Tibial nerve (tissue), 4 donors: ENCODE measurements at places on chromosomes 3 and 15. TPM values are rescaled to one million over a fixed set of nuclear protein-coding genes. Genes with fewer than 3 reads are reported as not detected.

The APOD gene
- 7,779 TPM for total RNA-seq

DNA sequence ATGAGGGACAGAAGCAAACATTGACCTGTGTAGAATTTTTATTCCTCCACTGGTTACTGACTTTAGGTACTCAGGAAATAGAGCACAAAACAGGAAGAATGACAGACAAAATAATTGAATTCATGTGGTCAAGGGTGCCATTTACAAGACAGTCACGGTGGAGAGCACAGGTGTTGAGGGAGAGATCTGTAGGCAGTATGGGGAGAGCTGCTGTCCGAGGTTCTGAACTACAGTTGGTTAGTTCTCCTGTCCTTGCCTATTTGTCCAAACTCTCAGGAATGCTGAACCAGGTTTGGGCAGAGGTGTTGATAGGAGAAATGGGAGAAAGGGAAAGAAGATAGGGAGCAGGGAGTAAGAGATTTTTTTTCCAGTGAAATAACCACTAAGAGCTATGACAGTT is 178.5 kb upstream of the ZBTB20 start:
- H3K27me3 ChIP-seq = no peaks in the 10 kb centered on the region
- DNase-seq = no peak
- no peaks in the 10 kb centered on the region for H3K36me3 ChIP-seq
- H3K4me1 ChIP-seq = no peaks in the 10 kb centered on the region
- H3K27ac ChIP-seq = no peak overlapping the region

The ZBED2 gene
- total RNA-seq = not detected

GRCh38 chr3:16614033-16615031 is 9.1 kb upstream of the DAZL start:
- no peaks in the 10 kb centered on the region for H3K27me3 ChIP-seq
- no peak for DNase-seq
- no peaks in the 10 kb centered on the region for H3K36me3 ChIP-seq
- no peak overlapping the region for H3K4me3 ChIP-seq

The USP50 gene
- not detected for total RNA-seq

The DAG1 gene
- total RNA-seq = 125 TPM

The SST gene
- total RNA-seq = not detected

DNA sequence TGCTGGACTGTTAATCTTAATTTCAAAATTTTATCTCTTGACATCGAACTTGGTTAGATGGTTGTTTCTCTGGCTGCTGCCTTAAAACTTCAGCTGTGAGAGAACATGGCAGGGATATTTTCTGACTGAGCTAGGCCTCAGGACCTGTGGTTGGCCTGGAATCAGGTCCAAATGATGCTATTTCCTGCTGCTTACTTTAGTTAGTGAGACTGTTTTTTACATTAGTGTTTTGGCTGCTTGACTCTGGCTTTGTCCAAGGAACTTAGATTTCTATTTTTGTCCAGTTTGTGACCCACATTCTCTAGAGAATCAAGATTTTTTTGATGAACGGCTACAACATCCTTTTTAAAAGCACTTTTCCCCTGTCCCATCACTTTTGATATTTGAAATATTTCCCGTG is 497.9 kb upstream of the SGO1 start:
- H3K27me3 ChIP-seq = no peaks in the 10 kb centered on the region
- DNase-seq = no peak
- no peaks in the 10 kb centered on the region for H3K4me1 ChIP-seq
- no peaks in the 10 kb centered on the region for H3K36me3 ChIP-seq

GRCh38 chr3:125406070-125406469 is 30.9 kb upstream of the ZNF148 start:
- no peaks in the 10 kb centered on the region for H3K27me3 ChIP-seq
- no peaks in the 10 kb centered on the region for H3K4me1 ChIP-seq
- DNase-seq = no peak
- no peak overlapping the region for H3K4me3 ChIP-seq

DNA sequence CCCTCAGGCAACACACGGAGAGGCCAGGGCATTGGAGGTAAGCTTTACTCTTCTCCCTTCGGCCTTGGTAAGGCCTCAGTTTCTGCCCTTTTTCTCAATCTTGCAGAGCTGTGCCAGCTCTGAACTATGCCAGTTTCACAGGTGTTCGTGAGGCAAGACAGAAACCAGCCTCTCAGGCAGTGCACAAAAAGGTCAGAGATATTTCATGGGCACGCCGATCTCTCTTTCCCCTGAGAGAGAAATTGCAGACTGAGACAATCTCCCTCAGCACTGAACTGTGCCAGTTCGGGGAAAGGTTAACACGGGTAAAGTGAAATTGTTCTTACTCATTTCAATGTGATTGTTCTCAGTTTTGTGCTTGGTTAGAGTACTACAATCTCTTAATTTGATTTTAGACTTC is 88.5 kb downstream of the GMNC start:
- no peak overlapping the region for H3K27ac ChIP-seq
- no peaks in the 10 kb centered on the region for H3K4me1 ChIP-seq
- no peak for DNase-seq
- H3K27me3 ChIP-seq = no peaks in the 10 kb centered on the region
- H3K36me3 ChIP-seq = no peaks in the 10 kb centered on the region

The TNNC1 gene
- 480 TPM for total RNA-seq

The SCN11A gene
- total RNA-seq = 0.30 TPM

GRCh38 chr3:99126316-99126715 is 224.8 kb upstream of the DCBLD2 start:
- H3K4me1 ChIP-seq = no peaks in the 10 kb centered on the region
- H3K4me3 ChIP-seq = no peak overlapping the region
- no peaks in the 10 kb centered on the region for H3K36me3 ChIP-seq
- H3K27ac ChIP-seq = no peak overlapping the region
- H3K27me3 ChIP-seq = no peaks in the 10 kb centered on the region
- no peak for DNase-seq

DNA sequence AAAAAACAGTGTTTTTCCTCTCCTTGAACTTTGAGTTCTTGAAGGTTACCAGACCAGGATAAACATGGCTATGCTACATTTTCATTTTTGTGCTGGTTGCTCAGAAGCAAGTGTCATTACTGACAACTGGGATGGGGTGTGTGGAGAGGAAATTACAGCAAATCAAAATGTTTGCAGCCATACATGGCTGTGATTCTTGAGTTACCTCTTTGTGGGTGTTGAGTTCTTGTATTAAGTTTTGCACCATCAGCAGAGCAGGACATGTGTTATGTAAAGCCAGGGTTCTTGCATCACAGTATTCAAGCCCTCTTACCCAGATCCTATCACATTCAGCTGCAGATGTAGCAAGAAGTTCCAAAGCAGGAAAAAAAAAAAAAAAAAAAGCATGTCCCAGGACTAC is 53.9 kb upstream of the ATOSA start:
- H3K27me3 ChIP-seq = no peaks in the 10 kb centered on the region
- DNase-seq = no peak
- no peaks in the 10 kb centered on the region for H3K4me1 ChIP-seq
- no peaks in the 10 kb centered on the region for H3K36me3 ChIP-seq
- no peak overlapping the region for H3K27ac ChIP-seq

The TNFAIP8L3 gene
- total RNA-seq = 9.0 TPM

DNA sequence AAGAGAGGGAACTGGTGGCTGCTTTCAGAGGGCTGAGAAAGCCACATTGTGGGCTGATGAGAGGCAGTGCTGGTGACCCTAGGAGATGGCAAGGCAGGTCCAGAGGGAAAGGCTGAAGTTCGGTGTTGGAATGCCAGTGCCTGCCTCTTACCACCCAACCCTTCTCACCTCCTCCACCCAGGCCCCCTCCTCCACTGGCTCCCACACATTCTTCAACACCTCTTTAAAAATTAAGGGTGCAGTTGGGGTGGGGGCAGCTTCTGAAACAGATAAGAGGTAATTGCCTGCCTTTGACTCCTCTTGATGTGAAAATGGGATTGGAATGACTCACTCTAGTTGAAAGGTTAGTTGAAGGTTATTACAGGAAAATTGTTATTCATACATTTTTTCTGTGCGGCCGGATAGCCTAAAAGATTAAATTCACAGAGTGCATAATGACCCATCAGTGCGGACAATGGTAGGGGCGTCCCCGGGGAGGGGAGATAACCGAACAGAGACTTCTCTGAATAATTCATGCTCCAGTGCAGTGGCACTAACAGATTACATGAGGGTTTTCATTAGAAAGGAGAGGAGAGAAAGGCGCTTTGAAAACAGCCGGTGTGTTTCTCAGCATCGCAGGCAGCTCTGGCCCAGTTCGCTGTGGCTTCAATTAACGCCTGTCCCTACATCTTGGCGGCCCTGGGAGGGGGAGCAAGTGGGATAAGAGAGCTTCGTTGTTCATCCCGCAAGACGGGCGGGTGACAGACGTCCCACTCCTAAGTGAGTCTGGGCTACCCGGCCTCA is 212.4 kb downstream of the TLE3 start:
- H3K27me3 ChIP-seq = no peaks in the 10 kb centered on the region
- no peak for DNase-seq
- H3K4me1 ChIP-seq = no peaks in the 10 kb centered on the region
- H3K27ac ChIP-seq = no peak overlapping the region

The RHOV gene
- total RNA-seq = 0.60 TPM

The LNP1 gene
- total RNA-seq = 5.7 TPM

- no peaks in the 10 kb centered on the region for H3K4me1 ChIP-seq
- no peaks in the 10 kb centered on the region for H3K36me3 ChIP-seq
- no peak overlapping the region for H3K27ac ChIP-seq
- DNase-seq = no peak
Observed at GRCh38 chr15:35208353-35208752, 123.3 kb upstream of the NANOGP8 start.

DNA sequence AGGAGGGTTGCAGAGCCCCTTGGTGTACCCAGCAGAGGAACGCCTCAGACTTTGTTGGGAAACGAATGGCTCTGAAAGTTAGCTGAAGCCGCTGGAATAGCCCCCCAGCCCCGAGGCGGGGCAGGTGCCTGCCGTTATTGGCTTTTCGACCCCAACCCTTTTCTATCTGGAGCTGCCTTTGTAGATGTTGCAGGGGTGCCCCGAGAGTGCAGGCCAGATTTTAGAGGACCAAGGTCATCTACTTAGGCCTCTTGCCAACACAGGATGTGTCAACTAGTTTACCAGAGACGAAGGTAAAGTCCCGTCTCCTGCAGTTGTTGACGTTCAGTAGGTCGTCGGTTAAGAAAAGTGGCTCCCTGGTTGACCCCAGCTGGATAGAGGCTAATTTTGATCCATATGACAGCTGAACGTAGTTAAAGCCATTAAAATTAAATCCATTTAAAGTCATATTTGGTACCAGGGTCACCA is 579 bp upstream of the UBE3A start:
- H3K4me1 ChIP-seq = no peaks in the 10 kb centered on the region
- H3K27me3 ChIP-seq = no peaks in the 10 kb centered on the region
- no peaks in the 10 kb centered on the region for H3K36me3 ChIP-seq
- no peak for DNase-seq
- peak overlapping the region; percentile 82 for H3K4me3 ChIP-seq
- peak overlapping the region; percentile 94 for H3K27ac ChIP-seq

GRCh38 chr15:61182946-61183345 is 46.2 kb downstream of the RORA start:
- H3K27me3 ChIP-seq = no peaks in the 10 kb centered on the region
- no peaks in the 10 kb centered on the region for H3K36me3 ChIP-seq
- H3K4me1 ChIP-seq = no peaks in the 10 kb centered on the region
- no peak for DNase-seq

- H3K4me1 ChIP-seq = peaks cover 3% of the 10 kb centered on the region
- H3K4me3 ChIP-seq = peak overlapping the region; percentile 3
- no peaks in the 10 kb centered on the region for H3K27me3 ChIP-seq
- no peak overlapping the region for H3K27ac ChIP-seq
Observed at GRCh38 chr3:14047027-14047426, 77.6 kb downstream of the CHCHD4 start.

The KBTBD13 gene
- not detected for total RNA-seq

- no peaks in the 10 kb centered on the region for H3K27me3 ChIP-seq
- H3K27ac ChIP-seq = no peak overlapping the region
- no peaks in the 10 kb centered on the region for H3K36me3 ChIP-seq
Observed at GRCh38 chr3:148757238-148758215, 59.8 kb downstream of the AGTR1 start.

- DNase-seq = no peak
- peak overlapping the region; percentile 75 for H3K27ac ChIP-seq
- H3K4me3 ChIP-seq = no peak overlapping the region
- no peaks in the 10 kb centered on the region for H3K36me3 ChIP-seq
- H3K4me1 ChIP-seq = no peaks in the 10 kb centered on the region
Observed at GRCh38 chr15:58517682-58518525, 86.1 kb downstream of the LIPC start.

DNA sequence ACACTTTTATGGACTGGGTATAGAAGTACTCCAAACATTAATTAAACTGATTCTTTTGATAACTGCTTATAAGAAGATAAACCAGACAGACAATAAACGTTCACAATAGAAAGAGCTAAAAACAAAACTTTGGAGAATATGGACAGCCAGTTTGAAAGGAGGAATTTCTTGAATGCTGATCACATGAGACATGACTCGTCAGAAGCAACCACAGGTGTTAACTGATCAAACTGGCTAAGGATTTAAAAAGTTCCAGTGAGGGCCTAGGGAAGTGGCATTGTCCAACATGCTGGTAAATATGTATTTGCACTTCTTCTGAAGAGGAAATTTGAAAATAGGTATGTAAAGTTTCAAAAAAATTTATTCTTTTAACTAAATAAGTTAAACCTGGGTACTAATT is 29.4 kb upstream of the AP3B2 start:
- no peak for DNase-seq
- H3K36me3 ChIP-seq = peaks cover 38% of the 10 kb centered on the region
- H3K27me3 ChIP-seq = no peaks in the 10 kb centered on the region
- no peaks in the 10 kb centered on the region for H3K4me1 ChIP-seq

GRCh38 chr15:86444527-86444926 is 364.9 kb downstream of the AGBL1 start:
- H3K4me3 ChIP-seq = no peak overlapping the region
- no peak overlapping the region for H3K27ac ChIP-seq
- H3K4me1 ChIP-seq = no peaks in the 10 kb centered on the region
- no peak for DNase-seq
- H3K36me3 ChIP-seq = no peaks in the 10 kb centered on the region
- H3K27me3 ChIP-seq = no peaks in the 10 kb centered on the region

GRCh38 chr15:85374831-85375230 is 5.6 kb upstream of the AKAP13 start:
- H3K4me3 ChIP-seq = no peak overlapping the region
- no peak overlapping the region for H3K27ac ChIP-seq

GRCh38 chr3:189144645-189145044 is 27.1 kb upstream of the TPRG1 start:
- H3K27ac ChIP-seq = no peak overlapping the region
- H3K36me3 ChIP-seq = no peaks in the 10 kb centered on the region
- no peaks in the 10 kb centered on the region for H3K4me1 ChIP-seq
- peak; percentile 26 for DNase-seq

- H3K27ac ChIP-seq = no peak overlapping the region
- DNase-seq = no peak
- no peaks in the 10 kb centered on the region for H3K36me3 ChIP-seq
- no peaks in the 10 kb centered on the region for H3K27me3 ChIP-seq
- H3K4me1 ChIP-seq = no peaks in the 10 kb centered on the region
Observed at GRCh38 chr15:61685534-61685933, 374.7 kb downstream of the VPS13C start.

The CLDN16 gene
- not detected for total RNA-seq

- H3K27ac ChIP-seq = no peak overlapping the region
- no peaks in the 10 kb centered on the region for H3K27me3 ChIP-seq
- H3K36me3 ChIP-seq = no peaks in the 10 kb centered on the region
Observed at GRCh38 chr3:18538463-18539230, 113.5 kb upstream of the SATB1 start.
